ENCODE measurements at places on chromosomes 1 and 21.
A peak's percentile ranks its signal among the peaks of the same experiment; 100 is the strongest.

- DNase-seq, result peak; percentile 77
Observed at GRCh38 chr21:34771512-34772028, 102.8 kb downstream of the CLIC6 start.

- DNase-seq, result no peak
Observed at GRCh38 chr1:211609120-211610024, 30.4 kb upstream of the SLC30A1 start.

DNA sequence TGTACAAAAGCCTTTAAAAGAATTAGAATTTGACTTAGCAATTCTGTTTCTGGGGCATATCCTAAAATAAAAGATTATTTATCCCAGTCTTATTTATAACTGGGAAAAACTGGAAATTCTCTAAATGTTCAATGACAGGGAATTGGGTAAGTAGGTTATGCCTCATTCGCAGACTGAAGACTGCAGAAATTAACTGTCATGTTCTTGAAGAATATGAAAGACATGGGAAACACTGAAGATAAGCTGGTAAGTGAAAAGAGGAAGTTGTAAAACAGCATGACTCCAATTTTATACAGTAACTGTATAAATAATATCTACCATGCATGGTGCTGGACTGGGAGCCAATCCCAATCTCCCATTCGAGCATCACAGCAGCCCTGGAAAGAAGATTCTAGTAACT is 50.6 kb upstream of the SLC2A1 start:
- no peak for DNase-seq

DNA sequence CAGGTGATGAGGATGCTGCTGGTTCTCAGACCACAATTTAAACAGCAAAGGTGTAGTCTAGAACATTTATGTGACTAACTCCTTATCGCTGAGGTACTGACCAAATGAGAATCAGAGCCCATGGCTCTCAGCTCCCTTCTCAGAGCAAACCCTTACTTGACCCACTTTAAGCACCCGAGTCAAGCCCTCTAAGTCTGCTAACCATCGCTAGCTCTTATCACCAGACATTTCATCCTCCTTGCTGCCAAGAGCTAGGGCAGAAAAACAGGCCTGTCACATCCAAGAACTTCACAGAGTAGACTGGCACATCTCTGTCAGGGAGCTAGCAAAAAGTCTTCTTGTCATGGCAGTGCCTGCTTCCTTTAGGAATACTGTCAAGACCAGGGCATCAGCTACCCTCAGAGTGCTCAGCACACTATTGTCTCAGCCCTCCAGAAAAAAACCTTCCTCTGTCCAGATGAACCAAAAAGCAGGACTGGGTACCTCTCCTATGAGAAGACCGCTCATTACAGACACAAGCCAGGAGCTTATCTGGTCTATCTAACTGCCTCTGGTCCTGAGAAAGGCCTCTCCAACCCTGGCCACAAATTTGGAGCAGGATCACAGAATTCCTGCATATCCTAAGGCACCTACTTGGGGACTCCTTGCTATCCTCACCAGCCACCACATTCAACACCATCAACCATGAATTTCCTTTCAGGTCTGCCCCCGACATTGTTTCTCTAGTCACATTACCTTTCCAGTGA is 26.2 kb downstream of the ERI3 start:
- DNase-seq, result no peak

GRCh38 chr1:236228411-236228810 is 53.3 kb downstream of the ERO1B start:
- DNase-seq, result no peak

DNA sequence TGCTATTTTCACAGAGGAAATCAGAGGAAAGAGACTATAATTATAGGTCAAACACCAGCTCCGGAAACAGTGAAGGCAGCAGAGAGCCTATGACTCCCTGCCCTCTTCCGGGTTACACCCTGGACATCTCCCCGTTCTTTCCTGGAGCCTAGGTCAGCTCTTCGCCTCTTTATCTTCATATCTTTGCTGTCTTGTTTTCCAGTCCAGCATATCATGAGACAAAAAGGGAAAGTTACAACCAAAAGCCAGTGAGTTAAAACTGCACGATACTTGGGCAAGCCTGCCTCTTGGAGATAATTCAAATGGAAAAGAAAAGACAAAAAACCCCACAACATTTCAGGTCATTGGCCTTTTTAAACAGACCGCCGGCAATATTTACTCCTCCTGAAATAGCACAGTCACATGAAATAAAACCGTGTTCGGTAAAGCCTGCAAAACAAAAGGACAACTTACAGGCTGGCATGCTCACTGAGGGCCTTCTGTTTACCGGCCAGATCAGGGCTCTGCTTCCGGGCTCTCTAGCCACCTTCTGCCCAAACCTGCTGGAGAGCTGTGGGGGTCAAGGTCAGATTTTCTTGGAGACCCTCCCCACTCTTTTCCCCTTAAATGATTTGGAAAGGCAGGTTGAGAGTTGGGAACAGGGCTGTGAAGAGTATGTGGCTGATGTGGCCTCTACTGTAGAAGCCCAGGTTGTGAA is 42.8 kb upstream of the PPP2R5A start:
- DNase-seq, result no peak

- peak; percentile 64 for DNase-seq
Observed at GRCh38 chr1:14516974-14517840, 81.3 kb upstream of the KAZN start.
